ENCODE measurements at places on chromosomes 5 and 9.

- DNase-seq: no peak
Observed at GRCh38 chr5:115840873-115841272, 492 bp downstream of the ATG12 start.

DNA sequence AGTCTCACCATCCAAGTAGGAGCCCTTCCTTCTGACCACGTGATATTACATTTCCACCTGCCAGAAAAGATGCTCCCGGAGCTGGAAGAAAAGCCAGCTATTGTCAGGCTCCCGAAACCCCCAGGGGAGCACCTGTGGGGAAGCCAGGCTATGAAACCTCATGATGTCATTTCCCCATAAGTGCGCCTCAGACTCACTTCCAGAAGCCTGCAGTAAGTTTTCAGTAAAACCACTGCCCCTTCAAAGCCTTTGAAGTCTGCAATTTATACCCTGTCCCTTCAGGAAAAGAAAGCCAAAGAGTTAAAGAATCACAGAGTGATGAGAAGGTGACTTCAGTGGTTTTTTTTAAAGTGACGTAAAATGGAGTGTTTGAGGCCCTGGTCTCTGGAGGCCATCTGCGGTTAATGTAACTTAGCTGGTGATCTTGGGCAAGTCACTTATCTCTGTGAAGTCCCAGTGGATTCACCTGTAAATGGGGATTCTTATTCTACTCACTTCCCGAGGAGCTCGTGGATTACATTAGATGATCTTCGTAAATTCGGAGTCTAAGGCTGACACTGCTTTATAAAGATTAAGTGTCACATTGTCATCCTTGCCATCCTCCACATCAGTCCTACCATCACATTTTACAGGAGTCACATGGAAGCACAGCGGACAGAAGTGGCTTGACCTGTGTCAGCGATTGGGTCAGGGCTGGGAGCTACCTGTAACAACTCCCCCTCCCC, 2.6 kb upstream of the SEMA6A start:
- DNase-seq: no peak

DNA sequence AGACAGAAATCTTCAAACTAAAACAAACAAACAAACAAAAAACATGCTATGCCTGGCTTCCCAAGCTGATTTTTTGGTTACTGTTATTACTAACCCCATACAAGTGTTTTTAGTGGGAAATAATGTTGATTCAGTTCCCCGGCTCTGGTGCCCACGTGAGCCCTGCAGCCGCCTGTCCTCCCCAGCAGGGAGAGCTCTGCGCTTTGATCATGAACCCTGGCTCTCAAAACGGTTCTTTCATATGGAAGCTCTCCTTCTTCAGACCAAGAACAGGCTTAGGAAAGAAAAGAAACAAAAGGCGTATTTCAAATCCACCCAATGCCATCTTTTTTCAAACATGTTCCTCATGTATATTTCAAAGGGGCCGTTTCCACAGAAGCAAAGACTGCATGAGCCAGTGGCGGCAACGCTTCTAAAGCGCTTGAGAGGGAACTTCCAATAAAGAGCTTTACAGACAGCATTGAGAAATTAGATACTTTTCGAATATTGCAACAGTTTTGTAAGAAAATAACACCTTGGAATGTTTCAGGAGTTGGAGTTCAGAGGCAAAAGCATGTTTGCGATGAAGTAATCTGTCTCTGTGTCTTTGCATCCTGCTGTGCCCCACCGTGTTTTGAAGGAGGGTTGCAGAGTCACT, 74.8 kb downstream of the ICE1 start:
- DNase-seq: no peak

DNA sequence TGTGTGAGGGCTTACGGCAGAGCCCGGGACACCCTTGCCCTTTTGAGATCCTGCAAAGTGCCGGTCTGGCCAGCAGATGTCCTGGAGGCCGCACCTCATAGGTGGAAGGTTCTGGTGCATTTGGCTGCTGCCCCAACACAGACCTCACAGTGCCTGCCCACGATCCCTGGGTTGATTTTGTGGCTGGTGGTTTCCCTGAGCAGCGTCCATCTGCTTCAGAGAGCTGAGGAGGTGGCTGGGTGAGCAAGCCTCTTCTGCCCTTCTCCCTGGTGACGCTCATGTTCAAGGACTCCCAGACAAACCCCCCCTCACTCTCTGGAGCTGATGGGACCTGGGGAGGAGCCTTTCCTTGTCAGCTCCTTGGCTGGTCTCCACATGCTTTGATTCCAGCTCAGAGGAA, 18.9 kb downstream of the BNIP1 start:
- DNase-seq: no peak

DNA sequence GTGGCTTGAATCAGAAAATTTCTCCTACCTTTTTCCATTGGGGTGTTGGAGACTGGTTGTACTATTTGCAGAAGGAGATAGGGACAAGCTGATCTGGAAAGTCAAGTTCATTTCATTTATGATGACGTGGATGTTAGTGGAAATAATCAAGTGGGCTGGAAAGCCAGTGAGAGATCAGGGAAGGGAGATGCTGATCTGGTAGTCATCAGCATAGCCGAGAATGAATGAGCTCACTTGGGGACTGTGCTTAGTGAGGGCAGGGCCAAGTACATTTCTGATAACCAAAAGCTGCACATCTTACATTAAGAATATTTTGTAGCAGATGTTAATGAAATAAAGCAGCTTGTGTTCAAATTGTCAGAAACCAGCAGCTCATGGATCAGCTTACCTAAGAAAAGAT, 12.1 kb downstream of the MAN2A1 start:
- no peak for DNase-seq
